ENCODE measurements at places on chromosomes 16 and 17.
A peak's percentile ranks its signal among the peaks of the same experiment; 100 is the strongest.

DNA sequence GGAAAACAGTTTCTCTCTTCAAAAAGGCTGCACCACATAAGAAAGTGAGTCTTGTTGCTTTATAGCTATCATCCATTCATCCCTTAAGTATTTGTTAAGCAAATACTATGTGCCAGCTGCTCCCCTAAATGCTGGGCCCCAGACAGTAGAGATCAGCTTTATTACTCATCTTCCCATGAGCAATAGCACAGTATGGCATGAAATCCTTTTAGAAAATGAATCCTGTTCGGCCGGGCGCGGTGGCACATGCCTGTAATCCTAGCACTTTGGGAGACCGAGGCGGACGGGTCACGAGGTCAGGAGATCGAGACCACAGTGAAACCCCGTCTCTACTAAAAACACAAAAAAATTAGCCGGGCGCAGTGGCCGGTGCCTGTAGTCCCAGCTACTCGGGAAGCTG, 99.5 kb downstream of the MYO1D start:
- DNase-seq = no peak

DNA sequence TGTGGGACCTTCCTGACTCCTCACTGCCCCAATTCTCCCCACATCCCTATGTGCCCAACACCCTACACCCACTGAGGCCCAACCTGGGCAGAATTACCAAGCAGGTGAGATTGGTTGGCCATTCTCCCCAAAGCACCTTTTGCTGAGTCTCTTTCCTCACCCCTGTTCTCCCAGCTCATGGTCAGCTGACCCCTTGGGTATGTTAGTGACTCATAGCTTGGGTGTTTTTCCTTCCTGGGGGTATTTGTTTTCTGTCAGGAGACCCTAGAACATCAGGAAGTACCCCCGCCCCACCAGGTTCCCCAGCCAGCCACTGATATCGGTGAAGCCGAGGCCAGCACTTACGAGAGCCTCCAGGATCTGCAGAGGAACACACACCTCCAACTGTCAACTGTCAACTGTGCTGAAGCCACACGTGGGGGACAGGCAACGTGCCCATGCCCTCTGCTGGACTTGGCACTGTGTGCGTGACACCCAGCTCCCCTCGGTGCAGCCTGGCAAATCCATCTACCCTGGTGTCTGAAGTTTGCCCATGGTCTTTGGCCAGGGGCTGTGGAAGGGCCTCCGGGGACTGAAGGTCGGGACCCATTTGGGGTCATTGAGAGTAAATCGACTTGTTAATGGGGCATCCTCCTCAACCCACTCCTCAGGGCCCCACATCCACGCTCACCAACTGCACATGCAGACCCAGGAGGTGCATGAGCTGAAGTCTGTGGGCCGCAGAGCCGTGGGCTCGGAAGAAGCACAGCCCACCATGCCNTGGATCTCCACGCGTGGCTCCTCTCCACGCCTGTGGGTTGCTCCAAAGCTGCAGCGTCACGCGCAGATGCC, 53.1 kb downstream of the METRNL start:
- no peak for DNase-seq

DNA sequence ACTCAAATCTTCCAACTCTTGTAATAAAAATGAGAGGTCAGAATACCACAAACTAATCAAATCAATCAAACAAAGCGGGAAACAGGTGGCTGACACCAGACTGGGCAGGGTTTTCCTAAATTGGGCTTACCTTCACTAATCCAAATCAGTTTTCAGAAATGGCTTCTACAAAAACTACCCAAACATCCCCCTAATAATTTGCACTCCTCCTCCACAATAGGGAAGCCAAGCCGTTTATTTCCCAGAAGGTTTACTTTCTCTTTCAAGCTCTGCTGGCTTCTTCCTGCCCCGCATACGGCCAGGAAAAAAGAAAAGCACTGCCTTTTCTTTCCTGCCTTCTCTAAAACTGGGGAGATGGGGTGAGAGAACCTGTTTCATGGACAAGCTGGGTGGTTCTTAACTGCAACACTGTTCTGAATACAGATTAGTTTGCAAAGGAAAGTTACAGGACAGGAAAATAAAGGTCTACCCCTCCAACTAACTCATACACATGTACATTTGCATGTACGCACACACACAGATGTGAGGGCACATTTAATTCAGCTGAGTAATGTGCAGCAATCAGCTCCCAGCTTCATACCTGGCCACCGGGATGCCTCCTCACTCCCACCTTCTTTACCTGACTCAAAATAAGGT, 9.2 kb downstream of the STAT3 start:
- DNase-seq = no peak

DNA sequence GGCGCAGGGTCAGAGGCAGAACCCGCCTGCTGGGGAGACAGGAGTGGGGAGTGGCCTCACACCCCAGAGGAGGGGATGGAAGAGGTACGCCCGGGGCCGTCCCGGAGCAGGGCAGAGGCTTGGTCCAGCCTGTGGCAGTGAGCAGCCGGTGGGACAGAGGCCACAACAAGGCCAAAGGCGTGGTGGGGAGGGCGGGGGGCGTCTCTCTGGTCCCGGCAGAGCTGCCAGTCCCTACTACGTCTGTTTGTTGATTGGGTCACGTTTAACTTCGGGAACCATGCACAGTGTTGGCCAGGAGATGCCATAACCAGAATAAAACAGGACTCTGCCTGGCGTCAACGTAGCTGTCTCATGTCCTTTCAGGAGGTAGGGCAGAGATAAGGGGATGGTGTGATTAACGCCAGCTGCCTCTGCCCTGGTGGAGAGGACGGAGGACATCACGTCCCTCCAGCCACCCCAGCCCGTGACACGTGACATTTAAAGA, 192.8 kb downstream of the BANP start:
- DNase-seq = no peak

GRCh38 chr16:61579195-61579594, 457.0 kb downstream of the CDH8 start:
- DNase-seq = no peak

GRCh38 chr17:79948406-79948944, 87.2 kb downstream of the TBC1D16 start:
- DNase-seq = no peak

DNA sequence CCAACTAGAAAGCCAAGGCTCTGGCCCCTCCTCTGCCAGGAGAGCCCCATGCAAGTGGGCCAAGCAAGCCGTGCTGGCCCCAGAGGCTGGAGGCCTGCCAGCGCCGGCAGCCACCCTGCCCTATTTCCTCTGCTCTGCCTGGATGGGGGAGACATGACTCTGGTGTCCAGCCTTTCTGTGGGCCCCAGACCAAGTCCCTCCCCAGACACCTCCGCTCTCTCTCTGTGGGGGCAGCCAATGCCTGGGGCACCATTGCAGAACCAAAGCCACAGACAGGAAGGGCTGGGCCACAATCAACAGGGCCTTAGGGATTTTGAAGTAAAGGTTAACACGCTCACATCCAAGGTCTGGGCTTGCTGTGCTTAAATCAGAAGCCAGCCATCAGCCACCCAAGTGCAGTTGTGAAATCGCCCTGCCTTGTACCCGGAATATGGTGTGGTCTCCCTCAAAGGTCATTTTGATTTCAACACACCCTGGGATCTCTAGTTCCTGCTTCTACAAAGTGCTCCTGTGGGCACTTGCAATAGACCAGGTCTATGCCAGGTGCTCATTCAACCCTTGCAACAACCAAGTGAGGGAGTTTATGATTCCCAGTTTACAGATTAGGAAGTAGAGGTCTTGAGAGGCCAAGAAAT, 63.5 kb upstream of the TEX2 start:
- peak; percentile 29 for DNase-seq

GRCh38 chr17:69535016-69535570, 120.6 kb downstream of the MAP2K6 start:
- no peak for DNase-seq

- DNase-seq = no peak
Observed at GRCh38 chr17:77468897-77469296, 328.1 kb downstream of the SEC14L1 start.

DNA sequence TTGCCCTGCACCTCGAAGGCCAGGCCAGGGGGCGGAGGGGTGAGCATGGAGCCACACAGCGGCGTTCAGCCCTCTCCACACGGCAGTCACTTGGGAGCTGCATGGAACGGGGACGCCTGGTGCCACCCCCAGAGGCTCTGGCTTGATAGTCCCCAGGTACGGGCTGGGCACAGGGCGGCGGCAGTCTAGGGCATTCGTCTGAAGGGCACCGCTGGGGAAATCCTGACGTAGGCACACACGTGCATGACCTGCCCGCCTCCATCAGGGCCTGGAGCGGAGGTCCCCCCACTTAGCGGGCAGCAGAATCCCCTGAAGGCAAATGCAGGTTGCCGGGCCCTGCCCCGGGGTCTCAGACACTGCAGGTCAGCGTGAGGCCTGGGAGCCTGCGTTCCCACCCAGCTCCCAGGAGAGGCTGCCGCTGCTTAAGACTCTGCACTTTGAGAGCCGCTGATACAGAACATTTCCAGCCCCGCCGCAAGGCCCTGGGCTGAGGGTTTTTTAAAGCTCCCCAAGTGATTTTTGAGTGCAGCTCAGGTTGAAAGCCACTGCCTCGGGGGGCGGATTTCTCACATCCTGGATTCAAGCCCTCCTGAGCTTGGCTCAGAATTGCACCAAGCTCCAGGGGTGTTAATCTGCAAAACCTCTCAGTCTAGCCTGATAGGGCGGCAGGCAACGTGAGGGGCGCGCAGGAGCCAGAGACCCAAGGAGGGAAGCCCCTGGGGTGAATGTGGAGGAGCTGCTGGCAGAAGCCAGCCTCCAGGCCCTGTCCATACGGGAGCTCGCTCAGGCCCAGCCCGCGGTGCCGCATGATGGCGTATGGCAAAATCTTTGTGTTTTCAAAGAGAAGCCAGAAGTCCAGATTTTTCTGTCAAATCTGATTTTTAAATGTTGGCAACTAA, 182.3 kb upstream of the GSE1 start:
- DNase-seq = no peak

DNA sequence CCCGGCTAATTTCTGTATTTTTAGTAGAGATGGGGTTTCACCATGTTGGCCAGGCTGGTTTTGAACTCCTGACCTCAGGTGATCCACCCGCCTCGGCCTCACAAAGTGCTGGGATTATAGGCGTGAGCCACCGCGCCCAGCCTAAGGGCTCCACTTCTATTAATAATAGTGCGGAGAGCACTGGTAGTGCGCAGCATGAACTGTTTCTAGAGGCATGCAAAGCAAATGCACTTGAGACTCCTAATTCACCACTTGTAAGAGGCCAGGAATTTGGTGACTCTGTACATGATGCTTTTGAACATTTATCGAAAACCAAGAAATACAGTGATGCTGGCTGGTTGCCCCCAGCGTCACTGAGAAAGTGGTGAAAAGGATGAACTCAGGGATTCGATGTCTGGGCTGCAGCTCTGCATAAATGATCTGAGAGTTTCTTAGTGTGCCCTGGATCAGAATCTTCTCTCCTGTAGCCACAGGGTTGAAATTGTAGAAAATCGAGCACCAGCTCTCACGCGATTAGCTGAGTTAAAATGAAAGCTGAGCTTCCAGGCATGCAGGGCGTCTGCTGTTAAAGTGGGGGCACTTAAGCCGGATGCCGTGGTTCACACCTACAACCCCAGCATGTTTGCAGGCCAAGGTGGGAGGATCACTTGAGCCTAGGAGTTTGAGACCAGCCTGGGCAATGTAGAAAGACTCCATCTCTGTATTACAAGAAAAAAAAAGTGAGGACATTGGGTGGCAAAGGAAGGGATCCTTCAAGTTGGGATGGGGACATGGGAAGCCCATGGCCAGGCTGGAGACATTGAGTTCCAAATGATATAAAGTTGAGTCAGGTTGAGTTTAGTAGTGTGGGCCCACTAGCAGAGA, 4.8 kb downstream of the RNF213 start:
- DNase-seq = no peak

- no peak for DNase-seq
Observed at GRCh38 chr17:68497885-68498319, 14.3 kb upstream of the PRKAR1A start.

GRCh38 chr17:41301916-41302901, at the start of gene KRTAP29-1:
TSS of gene KRTAP29-1 (minus strand) at chr17:41302851. CDS start at chr17:41302851, 0 bp downstream.
- DNase-seq = no peak

DNA sequence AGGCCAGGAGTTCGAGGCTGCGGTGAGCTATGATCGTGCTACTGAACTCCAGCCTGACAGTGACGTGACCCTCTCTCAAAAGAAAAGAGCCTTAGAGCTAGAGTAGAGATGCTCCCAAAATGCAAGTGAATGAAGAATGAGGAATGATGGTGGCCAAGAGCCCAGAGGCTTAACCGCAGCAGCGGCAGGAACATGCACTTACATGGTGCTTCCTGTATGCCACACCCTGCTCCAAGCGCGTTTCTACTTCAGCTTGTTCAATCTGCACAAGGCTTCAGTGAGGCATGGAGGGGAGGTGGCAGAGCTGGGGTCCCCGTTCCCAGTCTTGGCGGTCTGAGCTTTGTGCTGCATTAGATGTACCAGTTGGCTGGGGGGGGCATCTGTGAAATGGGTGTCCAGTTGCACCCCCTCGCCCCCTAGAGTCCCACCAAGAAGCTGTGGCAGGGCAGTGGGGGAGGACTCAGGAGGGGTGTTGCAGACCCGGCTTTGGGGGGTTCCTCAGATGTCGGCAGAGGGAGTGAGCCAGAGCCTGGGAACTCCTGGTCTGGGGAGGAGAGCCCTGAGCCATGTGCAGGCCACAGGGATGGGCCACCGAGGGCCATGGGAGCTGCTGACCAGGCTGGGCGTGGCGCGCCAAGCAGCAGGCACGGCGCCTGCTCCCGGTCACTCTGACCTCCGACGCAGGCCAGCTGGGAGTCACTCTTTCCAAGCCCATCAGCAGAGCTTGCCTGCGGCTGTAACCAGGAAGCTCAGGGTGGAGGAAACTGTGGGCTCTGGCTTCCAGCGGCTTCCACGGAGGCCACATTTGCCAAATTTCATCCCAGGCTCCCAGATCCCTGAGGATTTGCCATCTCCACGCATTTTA, 260.1 kb downstream of the PARN start:
- DNase-seq = no peak

- no peak for DNase-seq
Observed at GRCh38 chr17:1019451-1019850, 22.5 kb downstream of the TIMM22 start.

GRCh38 chr17:57918017-57918895, 37.0 kb downstream of the CUEDC1 start:
- DNase-seq = no peak

- DNase-seq = no peak
Observed at GRCh38 chr16:17143546-17144419, 327.0 kb downstream of the XYLT1 start.

DNA sequence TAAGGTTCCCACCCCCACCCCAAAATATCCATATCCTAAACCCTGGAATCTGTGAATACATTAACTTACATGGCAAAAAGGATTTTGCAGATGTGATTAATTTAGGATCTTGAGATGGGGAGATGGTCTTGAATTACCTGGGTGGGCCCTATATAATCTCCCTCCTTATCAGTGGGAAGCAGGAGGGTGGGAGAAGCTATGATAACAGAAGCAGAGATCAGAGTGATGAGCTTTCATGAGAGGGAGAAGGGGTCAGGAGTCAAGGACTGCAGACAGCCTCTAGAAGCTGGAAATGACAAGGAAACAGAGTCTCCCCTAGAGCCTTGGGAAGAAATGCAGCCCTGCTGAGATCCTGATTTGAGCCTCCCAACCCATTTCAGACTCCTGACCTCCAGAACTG, 34.8 kb downstream of the PRSS54 start:
- no peak for DNase-seq

DNA sequence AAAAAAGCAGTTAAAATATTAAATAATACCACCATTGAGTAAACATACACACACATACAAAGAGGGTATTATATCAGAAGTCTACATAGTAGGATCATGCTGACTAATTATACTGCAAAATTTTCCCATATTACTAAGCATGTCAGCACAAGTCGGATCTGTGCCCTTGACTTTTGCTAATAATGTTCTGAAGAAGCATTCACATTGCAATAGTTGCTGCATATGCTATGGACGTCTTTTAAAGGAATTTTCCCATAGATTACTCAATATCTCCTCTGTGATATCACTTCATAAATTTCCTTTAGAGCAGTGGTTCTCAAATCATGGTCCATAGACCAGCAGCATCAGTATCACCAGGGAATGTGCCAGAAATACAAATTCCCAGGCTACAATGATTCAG, 110.9 kb upstream of the NUDT7 start:
- DNase-seq = no peak

All from fibroblast of the conjunctiva (primary cell).